B cell (primary cell): ENCODE measurements at places on chromosomes 5 and 9. TPM values are rescaled to one million over a fixed set of nuclear protein-coding genes. Genes with fewer than 3 reads are reported as not detected.

The OTULINL gene
- polyA plus RNA-seq = 0.33 and 0.75 TPM in 2 replicates

The IFNA21 gene
- not detected in 2 replicates for polyA plus RNA-seq

The FOXD4L3 gene
- not detected in 2 replicates for polyA plus RNA-seq

The PDE6A gene
- polyA plus RNA-seq = not detected in 2 replicates

The DDX31 gene
- 16.4 and 18.8 TPM in 2 replicates for polyA plus RNA-seq

The PCDHGA11 gene
- polyA plus RNA-seq = 0.15 TPM in 1 of 2 replicates, not detected in the other

The TRPM3 gene
- polyA plus RNA-seq = not detected in 2 replicates

The WNK2 gene
- 0.13 and 0.49 TPM in 2 replicates for polyA plus RNA-seq

The SCAI gene
- polyA plus RNA-seq = 3.8 and 4.8 TPM in 2 replicates

The TEX48 gene
- not detected in 2 replicates for polyA plus RNA-seq

The IL33 gene
- polyA plus RNA-seq = not detected in 2 replicates
